ENCODE measurements at places on chromosomes 2 and 18.
A peak's percentile ranks its signal among the peaks of the same experiment; 100 is the strongest.

- DNase-seq: no peak
Observed at GRCh38 chr18:79819064-79819967, 21.6 kb downstream of the KCNG2 start.

DNA sequence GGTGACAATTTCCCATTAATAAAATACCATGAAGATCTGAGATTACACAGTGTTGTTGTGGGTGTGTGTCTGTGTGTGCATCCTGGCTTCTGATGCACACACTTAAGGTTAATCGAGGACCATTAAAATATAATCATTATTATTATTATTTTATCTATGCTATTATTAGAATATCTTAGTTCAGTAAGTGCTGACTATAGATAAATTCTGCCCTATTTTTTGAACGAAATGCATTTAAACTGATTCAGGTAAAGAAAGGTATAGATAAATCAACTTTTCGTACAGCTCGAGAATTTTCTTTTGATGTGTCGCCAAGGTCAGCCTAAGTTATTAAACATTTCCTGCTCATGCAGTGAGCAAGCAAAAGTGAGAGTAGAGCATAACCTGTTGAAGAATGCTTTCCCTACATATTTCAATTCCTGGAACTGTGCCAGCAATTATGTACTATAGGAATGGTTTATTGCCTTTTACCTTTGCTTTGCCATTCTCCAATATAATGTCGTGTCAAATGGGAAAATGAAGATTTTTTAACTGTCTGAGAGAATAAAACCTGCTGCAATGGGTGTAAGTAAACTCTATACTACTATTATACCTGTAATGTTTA, 25.8 kb downstream of the KCNJ3 start:
- DNase-seq: no peak

- DNase-seq: peak; percentile 51
Observed at GRCh38 chr2:65436169-65436823, 3.9 kb upstream of the SPRED2 start.

- DNase-seq: no peak
Observed at GRCh38 chr2:121382744-121383143, 97.7 kb upstream of the TFCP2L1 start.

DNA sequence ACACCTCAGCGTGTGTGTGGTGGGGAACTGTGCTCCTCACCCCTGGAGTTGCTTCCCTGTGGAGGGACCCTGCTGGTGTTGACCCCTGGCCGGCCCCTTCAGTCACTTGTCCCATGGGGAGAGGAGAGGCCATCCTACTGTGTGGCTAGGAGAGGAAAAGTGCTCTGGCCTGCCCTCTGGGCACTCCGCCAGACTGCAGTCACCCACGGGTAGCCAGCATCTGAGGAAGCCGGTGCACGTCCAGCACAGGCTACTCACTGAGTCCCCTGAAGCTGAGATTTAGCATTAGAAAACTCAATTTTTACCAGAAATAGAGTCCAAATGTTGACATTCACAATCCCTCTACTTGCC, 211.5 kb upstream of the RAB6C start:
- no peak for DNase-seq

GRCh38 chr2:122233372-122233771, 477.9 kb downstream of the TSN start:
- no peak for DNase-seq

- no peak for DNase-seq
Observed at GRCh38 chr2:189552991-189553404, 27.6 kb downstream of the SLC40A1 start.

GRCh38 chr2:234218266-234219045, 168.0 kb downstream of the SPP2 start:
- DNase-seq: no peak

GRCh38 chr2:79446313-79446712, 66.5 kb upstream of the CTNNA2 start:
- DNase-seq: no peak

- DNase-seq: no peak
Observed at GRCh38 chr2:184304006-184304405, 294.3 kb upstream of the ZNF804A start.

DNA sequence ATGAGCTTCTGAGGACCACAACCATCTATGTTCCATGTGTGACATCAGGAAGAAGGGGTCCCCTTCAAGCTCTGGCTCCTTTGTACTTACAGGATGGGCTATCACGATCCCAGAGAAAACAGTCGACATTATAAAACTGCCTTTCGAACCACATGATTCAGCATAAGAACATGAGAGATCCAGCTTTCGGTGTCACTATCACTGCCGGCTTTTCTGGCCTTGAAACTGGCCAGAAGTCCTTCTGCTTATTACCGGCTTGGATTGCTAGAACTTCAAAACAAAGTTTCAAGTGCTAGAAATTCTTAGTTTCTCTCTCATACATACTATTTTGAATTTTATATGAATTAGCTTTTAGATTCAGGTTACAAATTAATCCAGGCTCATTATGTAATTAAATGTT, 138.9 kb downstream of the PID1 start:
- no peak for DNase-seq

DNA sequence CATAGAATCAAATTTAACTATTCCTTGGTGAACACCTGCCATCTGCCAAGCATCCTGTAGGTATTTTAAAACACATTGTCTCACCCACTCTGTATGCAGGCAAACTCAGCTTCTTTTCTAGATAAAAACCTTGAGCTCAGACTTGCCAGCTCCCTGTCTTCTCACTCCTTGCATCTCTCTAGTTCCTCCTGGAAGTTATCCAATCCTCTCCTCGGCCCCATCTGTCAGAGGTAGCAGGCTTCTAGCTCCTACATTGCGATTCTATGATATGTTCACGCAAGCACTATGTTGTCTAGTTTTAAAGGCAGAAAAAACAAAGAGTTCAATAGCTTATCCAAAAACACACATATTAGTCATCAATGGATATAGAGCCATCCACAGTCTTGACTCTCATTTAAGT, 67.0 kb upstream of the APCDD1 start:
- DNase-seq: no peak

DNA sequence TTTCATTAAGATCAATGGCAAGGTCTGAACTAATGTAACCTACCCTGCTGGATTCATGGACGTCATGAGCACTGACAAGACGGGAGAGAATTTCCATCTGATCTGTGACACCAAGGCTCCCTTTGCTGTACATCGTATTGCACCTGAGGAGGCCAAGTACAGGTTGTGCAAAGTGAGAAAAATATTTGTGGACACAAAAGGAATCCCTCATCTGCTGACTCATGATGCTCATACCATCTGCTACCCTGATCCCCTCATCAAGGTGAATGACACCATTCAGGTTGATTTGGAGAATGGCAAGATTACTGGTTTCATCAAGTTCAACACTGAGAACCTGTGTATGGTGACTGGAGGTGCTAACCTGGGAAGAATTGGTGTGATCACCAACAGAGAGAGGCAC, 82.3 kb upstream of the NDUFV2 start:
- DNase-seq: no peak

DNA sequence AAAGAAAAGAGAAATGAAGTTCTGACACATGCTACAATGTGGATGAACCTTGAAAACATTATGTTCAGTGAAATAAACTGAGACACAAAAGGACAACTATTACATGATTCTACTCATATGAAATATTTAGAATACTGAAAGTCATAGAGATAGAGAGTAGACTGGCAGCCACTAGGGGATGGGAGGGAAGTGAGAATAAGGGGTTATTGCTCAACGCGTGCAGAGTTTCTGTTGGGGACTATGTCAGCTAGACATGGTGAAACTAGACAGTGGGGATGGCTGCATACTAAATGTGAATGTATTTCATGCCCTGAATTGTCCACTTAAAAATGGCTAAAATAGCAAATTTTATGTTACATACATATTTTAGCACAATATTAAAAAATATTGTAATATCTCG, 108.7 kb upstream of the ATL2 start:
- no peak for DNase-seq

GRCh38 chr2:7378591-7378990, 461.4 kb downstream of the RNF144A start:
- no peak for DNase-seq

DNA sequence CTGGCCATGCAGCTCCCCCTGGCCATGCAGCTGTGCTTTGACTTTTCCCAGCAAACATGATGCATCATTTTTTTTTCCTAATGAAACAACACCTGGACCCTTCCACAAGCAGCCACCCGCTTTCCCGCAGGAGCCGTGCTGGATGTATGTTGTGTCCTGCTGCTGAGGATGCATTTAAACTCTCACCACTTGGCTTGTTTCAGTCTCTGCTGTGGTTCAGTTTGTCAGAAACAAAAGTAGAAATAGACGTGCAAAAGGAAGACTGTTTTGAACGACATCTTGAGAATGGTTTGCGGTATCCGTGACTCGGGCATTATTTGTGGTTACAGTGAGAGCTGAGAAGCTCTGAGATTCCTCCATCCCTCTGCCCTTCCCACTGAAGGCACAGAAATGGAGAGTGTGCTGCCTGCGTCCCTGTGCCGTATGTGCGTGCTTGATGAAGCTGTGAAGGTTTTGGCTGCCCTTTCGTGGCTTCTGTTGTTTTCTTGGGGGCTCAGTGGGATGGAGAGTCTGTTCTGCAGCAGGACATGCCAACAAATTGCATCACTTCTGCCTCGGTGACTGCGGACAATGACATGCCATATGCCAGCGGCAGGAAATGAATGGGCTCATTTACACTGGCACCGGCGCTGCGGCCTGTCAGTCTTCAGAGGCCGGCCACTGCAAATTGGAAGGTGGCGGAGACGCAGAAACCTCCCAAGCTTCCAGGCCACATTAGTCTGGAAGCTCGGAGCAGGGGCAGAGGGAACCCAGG, 417.7 kb upstream of the SALL3 start:
- no peak for DNase-seq

- DNase-seq: no peak
Observed at GRCh38 chr18:7683753-7684152, 116.6 kb downstream of the PTPRM start.

GRCh38 chr2:155215037-155215707, 516.7 kb downstream of the KCNJ3 start:
- no peak for DNase-seq

- DNase-seq: no peak
Observed at GRCh38 chr2:80169811-80170594, 134.5 kb downstream of the LRRTM1 start.

DNA sequence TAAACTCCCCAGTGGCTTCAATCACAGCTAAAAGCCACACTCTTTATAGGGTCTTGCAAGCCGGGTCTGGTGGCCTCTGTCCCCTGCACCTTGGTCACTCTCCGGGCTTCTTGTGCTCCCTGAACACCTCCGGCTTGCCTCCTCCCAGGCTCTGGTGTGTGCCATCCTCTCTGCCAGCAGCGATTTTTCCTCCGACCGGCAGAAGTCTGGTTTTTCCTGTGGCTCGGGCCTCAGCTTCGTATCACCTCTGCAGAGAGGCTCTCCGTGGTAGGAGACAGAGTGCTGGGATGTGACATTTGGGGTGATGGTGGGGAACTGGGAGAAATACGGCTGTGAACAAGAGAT, 58.8 kb upstream of the HPCAL1 start:
- no peak for DNase-seq

DNA sequence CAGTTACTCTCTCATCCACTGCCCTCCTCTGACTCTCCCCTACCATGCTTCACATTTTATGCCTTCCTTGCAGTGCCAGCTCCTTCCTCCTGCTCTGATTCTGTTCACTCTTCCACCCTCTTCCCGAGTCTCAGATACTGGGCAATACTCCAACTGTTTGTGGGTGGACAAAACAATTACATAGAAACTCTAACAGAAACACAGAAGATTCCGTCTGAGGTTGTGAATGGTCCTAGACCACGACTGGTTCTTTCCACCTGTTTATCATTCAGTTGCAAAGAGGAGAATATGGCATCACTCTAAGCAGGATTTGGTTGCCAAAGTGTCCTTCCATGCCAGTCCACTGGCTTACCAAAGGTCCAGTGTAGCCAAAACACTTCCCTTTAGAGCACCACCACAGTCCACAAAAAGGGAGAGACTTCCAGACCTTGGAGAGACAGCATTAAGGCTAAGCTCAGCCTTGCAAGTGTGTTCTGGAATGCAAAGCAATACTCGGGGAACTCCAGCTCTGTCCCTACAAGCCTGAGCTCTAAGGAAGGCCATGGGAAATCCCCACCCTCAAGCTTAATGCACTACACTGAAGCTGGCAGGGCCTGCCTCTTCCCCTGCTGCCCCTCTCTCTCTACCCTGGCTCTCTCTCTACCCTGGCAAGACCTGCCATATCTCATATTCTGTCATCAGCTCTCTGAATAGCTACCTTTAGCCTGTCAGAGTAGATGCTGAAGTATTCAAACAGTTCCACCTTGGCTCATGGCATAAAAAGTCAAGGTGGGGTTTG, 33.6 kb upstream of the RND3 start:
- peak; percentile 66 for DNase-seq

DNA sequence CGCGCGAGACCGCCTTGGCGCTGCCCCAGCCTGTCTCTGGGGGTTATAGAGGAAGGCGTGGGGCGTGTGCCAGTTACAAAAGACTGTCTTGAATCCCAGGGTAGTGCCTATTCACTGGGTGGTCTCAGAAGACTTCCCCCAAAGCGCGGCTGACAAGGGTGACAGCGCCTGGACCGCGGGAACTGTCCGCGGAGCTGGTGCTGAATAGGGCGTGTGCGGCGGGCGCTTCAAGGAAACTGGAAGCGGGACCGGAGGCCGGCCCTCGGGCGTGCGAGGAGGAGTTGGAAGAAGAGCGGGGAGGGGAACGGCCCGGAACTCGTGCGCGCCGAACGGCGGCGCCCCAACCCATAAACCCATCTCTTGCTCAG, 2.3 kb downstream of the EGR4 start:
- DNase-seq: no peak

DNA sequence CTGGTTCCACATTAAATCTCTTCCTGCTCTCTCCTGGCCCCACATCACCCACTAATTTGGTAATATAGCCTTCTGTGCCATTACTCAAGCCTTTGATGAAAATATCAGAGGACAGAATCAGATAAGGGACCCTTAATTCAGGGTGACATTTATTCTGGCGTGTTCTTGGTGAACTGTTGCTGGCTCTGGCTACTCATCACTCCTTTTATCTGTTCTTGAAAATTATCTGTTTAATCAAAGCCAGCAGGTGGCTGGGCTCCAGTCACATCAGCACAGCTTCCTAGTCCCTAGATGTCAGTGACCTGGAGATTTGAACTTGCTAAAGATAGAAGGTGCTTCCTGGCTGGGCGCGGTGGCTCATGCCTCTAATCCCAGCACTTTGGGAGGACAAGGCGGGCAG, 26.9 kb upstream of the SLC35F6 start:
- DNase-seq: no peak

GRCh38 chr2:162002623-162003235, 71.3 kb downstream of the DPP4 start:
- no peak for DNase-seq

DNA sequence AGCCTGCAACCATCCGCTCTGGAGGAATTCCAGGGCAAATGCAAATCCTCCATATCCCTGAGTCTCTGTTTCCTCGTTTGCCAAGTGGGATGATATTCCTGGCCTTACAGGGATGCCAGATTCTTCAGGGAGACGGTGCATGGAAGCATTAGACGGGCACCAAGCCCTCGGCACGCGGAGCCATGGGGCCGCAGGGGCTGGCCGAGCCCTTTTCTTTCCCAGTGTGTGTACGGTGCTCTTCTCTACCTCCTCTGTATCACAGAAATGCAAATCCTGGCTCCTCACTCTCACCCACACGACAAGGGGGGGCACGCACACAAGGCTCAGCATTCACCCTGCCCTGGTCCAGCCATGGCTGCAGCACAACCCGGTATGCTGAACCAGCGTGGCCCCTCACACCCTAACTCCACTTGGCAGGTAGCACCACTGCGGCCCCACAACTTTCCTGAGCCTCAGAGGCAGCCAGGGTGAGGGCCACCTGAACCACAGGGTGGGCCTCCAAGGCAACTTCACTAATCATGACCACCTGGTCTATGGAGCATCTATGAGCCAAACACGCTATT, 64.1 kb upstream of the SALL3 start:
- no peak for DNase-seq

GRCh38 chr2:3309496-3310355, 67.9 kb downstream of the EIPR1 start:
- DNase-seq: no peak

GRCh38 chr2:227818675-227819397, 5.2 kb downstream of the CCL20 start:
- no peak for DNase-seq

Measured in retinal pigment epithelial cell (primary cell).